ENCODE measurements at places on chromosomes 1 and 21. TPM values are rescaled to one million over a fixed set of nuclear protein-coding genes. Genes with fewer than 3 reads are reported as not detected.

- DNase-seq, result no peak
These were observed 22.9 kb upstream of the CYYR1 start for GRCh38 chr21:26595971-26596370.

- DNase-seq, result peak; percentile 44
These were observed 13.9 kb downstream of the DDX20 start for GRCh38 chr1:111769517-111770146.

- DNase-seq, result no peak
These were observed 52.5 kb downstream of the SIM2 start for GRCh38 chr21:36751383-36751782.

DNA sequence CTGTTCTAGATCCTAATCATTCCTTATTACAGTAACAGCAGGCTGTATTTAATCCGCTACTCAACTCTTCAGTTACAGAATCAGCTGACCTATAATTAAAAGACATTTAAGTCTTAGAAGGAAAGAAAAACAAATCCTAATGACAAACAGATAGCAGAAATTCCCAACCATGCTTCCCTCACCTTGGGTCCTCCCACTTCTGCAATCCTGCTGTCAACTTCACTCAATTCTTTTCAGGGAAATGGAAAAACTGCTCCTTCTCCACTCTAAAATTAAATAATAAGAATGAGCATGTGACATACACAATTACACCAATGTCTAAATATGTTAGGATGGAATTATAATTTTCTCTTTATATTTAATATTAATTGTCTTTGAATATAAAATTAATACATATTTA is 182.6 kb upstream of the LYPLAL1 start:
- no peak for DNase-seq

- no peak for DNase-seq
These were observed 3.7 kb downstream of the MIGA1 start for GRCh38 chr1:77783141-77783540.

- DNase-seq, result no peak
These were observed 156.0 kb upstream of the PTBP2 start for GRCh38 chr1:96565546-96565945.

DNA sequence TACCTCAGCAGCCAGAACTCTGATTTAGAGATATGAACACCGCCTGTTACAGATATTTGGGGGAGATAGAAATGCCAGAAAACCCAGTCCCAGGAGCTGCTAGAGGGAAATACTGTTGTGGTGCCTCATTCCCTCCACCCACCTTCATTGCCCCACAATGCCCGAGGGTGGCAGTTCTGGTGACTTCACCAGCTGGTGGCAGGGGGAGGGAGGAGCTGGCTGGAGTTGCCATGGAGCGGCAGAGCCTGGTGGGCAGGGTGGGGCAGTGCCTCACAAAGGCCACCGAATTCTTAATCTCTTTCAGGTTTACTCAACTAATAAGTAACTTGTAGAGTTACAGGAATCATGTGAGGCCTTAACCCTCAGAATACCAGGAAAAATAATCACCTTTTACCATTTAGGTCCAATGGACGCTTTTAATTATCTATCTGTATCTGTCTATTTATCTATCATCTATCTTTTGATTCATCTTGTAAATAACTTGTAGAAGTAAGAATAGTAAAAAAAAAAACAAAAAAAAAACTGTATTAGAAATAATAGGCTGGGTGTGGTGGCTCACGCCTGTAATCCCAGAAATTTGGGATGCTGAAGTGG is 11.7 kb upstream of the S100A11 start:
- peak; percentile 87 for DNase-seq

GRCh38 chr1:151620286-151620685 is 8.4 kb downstream of the SNX27 start:
- no peak for DNase-seq

DNA sequence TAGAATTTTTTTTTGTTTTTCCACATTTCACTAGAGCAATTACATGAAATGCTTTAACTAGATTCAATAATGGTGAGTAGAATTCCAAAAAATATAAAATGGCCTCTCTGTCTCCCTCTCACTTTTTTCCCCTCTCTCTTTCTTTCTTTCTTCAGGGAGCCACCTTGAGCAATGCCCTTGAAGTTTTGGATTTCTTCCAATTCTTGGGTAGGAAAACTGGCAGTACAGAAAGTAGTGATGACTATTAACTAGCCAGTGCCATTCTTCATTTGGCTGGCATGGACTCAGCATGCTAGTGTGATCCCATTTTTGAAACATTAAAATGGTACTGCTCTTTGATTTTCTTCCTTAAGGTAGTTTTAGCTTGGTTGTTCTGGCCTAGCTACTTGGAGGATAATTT is 4.5 kb upstream of the FNBP1L start:
- DNase-seq, result no peak

GRCh38 chr1:41917076-41917475 is 1.6 kb downstream of the HIVEP3 start:
- no peak for DNase-seq

KMO gene
- 0.26 TPM for total RNA-seq

SLC30A1 gene
- total RNA-seq, result 3.9 TPM

PPIH gene
- total RNA-seq, result 94.0 TPM

Measured in activated CD4-positive, alpha-beta memory T cell treated with anti-CD3 and anti-CD28 coated beads for 36 hours (primary cell).